ENCODE measurements at places on chromosomes 3 and 15.

GRCh38 chr3:37093481-37093880 is 80.9 kb downstream of the LRRFIP2 start:
- no peak for DNase-seq

DNA sequence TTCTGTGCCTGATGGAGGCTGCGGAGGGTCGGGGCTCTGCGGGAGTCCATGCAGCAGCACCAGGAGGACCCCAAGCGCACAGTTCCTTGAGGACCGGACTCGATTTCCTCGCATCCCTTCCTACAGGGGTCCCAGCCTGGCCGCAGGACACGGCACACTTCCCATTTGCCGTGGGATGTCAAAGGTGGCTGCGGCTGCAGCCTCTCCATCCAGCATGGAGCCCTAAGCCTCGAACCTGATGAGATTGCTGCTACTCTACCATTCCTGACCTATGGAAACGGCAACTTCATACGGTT is 40.6 kb downstream of the RGMA start:
- DNase-seq, result no peak

- no peak for DNase-seq
Observed at GRCh38 chr3:54641226-54642014, 286.4 kb downstream of the LRTM1 start.

DNA sequence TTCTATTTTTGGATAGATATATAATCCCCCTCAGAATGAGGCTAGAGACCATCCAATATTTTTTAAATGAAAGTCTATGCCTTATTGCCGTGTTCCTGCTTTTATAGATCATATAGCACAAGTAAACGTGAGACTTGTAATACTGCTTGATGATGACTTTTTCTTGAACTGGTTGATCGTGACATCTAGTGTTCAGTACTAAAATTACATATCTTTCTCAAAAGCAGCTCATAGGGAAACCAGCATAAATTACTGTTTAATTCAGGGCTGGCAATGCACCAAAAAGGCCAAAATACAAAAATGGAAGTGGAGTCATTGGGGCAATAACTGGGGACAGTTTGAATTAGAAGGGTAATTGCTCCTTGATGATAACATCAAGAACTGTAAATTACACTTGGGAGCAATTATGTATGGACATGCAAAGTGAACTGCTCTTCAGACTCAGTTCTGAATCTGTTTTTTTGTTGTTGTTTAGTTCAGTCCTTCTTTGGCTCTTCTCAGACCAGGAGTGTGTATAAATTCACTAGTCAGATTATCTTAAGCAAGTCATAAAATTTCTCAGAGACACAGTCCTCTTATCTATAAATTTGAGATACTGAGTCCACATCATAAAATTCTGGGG is 325.3 kb downstream of the THSD4 start:
- peak; percentile 74 for DNase-seq

DNA sequence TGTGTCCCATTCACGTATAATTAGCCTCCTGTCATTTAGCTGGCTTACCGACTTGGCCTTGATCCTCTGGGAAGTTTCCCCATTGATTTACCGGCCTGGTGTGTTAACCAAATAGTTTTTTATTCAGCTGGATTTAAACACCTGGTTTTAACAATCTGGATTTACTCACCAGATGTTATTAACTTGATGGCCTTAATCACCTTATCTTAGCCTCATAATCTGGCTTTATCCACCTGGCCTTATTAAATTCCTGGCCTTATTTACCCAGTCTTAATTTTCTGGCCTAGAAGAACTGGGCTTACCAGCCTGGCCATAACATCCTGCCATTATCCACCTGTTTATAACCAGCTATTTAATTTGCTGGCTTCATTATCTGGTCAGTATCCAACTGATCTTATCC is 89.9 kb downstream of the IL12A start:
- DNase-seq, result no peak

GRCh38 chr3:129371041-129371826 is 57.2 kb downstream of the EFCAB12 start:
- DNase-seq, result no peak

DNA sequence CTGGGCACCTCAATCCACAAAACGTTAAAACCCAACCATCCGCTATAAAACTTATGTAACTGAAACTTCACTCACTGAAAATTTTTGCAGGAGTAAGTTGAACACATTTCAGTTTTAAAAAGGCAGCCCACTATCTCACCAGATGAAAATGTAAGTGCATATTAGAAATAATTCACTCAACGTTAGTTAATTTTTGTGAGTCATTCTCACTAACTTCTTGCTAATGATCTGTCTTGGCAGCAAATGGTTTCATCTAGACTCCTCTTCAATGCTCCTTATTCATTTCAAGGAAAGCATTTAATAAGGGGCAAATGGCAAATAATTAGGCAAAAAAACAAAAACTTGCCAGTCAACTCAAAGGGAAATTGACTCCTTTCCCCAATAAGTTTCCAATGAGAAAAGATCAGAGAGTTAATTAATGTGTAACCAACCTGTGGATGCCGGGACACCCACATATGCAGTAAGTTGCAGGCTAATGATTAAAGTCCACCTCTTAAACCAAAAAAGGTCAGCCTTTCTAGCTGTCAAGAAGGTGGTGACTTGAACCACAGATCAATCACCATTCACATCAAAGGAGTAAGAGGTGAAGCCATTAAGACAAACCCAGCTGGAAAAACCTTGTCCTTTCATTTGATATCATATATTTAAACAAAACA is 22.9 kb upstream of the PRICKLE2 start:
- DNase-seq, result no peak

All from Kasumi-1 (cell line).